ENCODE measurements at places on chromosomes 2 and 18.
A peak's percentile ranks its signal among the peaks of the same experiment; 100 is the strongest.

- no peak for DNase-seq
Observed at GRCh38 chr2:175807031-175807873, 194.8 kb downstream of the LNPK start.

DNA sequence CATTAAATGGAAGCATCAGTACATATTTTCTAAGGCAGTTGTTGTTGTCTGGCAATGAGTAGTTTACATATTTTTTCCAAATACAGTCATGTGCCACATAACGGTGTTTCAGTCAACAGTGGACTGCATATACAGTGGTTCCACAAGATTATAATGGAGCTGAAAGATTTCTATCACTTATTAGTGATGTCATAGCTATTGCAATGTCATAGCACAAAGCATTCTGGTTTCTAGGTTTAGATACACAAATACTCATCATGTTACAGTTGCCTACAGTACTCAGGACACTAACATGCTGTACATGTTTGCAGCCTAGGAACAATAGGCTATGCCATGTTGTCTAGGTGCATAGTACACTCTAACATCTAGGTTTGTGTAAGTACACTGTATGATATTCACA lies 45.0 kb downstream of the RND3 start:
- DNase-seq: no peak

DNA sequence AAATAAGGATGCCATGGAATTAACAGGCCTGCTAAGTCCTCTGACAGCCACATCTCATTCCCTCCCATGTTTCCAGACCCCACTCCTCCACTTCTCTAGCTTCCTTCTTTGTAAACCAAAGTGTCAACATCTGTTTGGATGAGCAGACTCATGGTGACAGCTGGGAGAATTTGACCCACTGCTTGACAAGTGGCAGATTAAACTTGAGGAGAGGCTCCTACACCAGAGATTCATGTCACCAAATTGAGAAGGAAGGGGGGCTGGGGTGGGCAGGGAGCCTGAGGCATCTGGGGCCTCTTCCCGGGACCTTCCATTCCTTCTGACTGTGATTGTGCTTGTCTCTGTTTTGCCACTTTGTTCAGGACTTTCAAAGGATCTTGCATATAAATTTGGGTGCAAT lies 41.0 kb upstream of the IGFBP5 start:
- no peak for DNase-seq

DNA sequence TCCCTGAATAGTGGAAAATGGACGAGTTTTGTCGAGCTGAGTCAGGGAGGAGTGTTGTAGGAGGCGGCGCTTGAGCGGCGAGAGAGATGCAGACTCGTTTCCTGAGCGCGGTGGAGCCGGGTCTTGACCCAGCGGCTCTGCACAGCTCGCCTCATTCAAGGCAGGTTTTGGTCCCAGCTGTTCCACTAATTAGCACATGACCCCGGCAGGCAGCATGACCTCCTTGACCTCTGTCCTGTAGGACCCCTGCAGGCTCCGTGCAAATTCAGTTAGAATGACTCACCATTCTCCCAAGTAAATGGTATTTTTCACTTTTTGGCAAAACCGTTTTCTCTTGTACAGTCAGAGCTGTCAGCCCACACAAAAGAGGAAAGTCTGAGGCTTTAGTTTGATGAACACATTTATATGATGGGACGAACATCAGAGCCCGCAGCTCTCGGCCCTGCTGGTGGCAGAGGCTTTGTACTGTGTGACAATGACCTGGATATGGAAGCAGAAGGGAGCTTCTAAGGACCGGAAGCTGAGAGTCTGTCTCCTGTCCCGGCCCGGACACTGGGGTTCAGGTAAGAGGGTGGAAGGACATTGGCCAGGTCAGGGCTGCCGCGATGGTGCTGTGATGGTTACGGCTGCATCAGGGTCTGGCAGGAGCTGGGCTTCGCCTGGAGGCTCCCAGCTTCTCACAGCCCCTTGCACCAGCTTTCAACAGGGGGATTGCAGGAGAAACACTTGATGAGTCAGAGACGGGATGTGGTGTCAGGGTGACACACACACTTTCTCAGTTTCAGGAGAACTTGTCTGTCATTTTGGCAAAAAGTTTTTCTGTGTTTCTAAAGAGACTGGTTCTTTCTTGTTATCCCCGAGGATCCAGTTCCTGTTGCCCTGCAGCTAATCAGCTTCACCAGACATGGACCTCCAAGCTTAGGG lies 29.9 kb upstream of the ALKAL2 start:
- no peak for DNase-seq

DNA sequence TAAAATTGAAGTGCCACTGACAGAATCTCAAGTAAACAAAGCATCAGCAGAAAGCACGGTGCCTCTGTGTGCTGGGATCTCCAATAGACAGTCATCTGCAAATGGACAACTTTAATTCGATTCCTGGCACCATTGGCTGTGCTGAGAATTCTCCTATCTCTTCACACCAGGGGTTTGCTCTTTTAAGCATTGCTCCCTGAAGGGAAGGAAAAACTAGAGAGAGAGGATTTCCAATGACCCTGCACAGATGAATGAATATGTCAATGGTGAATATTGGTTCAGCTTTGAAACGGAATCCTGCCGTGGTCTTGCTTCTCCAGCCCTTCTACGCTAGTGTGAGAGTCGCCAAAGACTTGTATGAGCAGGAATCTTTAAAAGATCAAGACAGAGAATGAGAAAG lies 97.9 kb downstream of the FIGN start:
- no peak for DNase-seq

- no peak for DNase-seq
Observed at GRCh38 chr2:107777974-107778373, 48.7 kb upstream of the RGPD4 start.

DNA sequence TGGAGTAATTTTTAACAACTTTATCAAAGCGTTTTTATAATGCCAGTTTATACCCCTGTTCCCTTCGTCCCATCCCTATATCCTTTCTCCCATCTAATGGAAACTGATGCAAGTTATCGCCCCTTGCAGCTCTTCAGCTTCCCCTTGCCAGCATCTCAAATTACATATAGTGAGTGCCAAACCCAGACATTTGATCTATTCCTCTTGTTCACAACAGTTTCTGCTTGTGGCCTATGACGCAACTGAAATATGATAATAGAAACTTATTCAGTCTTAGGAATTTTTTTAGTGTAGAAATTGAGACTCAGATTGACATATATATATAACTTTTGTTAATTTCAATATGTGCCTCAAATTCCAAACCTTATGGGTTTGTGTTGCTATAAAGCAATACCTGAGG lies 562.2 kb upstream of the VWC2L start:
- DNase-seq: no peak

- peak; percentile 68 for DNase-seq
Observed at GRCh38 chr18:54765636-54766375, 62.5 kb upstream of the RAB27B start.

- no peak for DNase-seq
Observed at GRCh38 chr2:240203031-240203787, 62.8 kb upstream of the OTOS start.

GRCh38 chr2:128362889-128363228 lies 44.2 kb upstream of the HS6ST1 start:
- no peak for DNase-seq

GRCh38 chr2:152710713-152711112 lies 6.5 kb downstream of the PRPF40A start:
- DNase-seq: no peak

DNA sequence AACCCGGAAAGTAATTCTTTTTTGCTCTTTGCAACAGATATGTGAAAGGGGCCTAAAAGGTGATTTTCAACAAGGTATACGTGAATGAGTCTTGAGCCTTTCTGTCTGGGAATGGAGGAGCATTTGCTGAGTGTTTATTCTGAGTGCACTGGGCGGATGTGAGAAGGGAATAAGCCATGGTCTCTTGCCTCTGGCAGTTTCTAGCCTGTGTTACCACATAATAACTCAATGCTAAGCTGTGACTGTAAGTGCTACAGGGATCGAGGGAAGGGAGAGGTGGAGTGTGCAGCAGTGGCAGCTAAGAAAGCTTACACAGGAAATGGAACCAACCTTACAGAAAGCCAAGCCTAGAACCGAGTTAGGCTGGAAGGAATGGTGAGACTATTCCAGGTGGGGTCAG lies 444.3 kb downstream of the SLC4A3 start:
- DNase-seq: no peak

DNA sequence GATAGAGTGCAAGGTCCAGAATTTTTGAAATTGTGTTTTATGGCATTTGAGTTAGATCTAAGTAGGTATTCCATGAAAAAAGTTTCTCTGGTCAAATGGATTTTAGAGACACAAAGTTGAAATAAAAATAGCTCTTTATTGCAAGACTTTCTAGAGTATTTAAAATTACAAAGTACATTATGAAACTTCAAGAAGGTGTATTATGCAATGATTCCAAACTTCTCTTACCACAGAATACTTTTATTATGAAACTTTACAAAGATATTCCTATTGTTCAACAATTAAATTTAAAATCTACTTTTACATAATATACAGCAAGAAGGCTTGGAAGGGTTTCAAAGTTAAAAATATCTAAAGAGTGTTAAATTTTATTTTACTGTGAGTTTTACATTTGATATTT lies 65.9 kb downstream of the CALCRL start:
- DNase-seq: no peak

GRCh38 chr2:71711133-71711855 lies 257.9 kb downstream of the DYSF start:
- DNase-seq: no peak

DNA sequence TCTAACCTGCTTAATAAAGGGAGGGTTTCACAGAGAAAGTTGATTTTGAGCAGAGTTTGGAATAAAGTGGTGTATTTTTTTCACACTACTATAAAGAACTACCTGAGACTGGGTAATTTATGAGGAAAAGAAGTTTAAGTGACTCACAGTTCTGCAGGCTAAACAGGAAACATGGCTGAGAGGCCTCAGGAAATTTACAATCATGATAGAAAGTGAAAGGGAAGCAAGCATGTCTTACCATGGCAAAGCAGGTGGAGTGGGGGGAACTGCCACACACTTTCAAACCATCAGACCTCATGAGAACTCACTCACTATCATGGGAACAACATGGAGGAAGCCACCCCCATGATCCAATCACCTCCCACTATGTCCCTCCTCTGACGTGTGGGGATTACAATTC lies 546.7 kb downstream of the EPHA4 start:
- no peak for DNase-seq

DNA sequence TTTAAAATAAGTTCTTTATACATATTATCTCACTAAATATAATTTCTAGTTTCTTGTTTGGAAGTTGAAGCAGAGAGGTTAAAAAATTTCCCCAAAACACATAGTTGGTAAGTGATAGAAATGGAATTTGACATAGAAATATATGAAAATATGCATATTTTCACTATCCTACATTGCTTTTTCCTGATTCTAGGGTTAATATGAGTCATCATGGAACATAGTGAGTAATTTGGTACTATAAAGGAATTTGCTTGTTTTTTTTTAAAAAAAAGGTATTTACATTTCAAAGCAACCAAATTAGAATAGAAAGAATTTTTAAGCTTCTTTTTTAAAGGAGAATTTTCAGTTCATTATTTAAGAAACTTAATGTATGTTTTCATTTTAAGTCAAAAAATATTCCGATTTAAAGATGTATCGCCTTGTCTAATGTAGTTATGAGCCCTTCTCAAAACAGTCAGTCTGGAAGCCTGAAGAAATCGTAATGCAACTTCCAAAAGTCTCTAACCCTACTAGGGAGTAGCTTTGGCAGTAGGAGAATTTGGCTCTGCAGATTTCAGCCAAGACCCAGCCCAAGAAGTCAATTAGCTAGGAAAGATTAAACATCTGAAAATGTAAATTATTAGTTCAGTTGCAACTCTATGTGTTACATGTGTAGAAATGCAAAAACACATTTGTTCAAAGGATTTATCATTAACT lies 147.3 kb downstream of the RDH14 start:
- DNase-seq: no peak

DNA sequence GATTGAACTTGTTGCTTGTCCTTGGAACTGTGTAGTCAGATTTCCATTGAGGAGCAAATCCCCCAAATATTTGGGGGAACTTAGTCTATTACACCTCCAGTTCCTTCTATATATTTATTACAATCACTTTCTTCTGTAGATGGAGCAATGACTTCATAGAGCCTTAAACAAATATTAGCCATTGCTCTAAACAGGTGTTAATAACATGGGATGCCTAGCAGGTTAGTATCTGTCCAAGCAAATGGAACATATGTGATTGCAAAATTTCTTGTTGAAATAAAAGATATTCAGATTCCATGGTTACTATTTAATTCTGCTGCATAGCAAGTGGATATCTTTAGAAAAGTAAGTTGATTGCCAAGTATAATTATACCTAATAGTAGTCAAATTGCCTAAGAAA lies 207.6 kb upstream of the NABP1 start:
- no peak for DNase-seq

DNA sequence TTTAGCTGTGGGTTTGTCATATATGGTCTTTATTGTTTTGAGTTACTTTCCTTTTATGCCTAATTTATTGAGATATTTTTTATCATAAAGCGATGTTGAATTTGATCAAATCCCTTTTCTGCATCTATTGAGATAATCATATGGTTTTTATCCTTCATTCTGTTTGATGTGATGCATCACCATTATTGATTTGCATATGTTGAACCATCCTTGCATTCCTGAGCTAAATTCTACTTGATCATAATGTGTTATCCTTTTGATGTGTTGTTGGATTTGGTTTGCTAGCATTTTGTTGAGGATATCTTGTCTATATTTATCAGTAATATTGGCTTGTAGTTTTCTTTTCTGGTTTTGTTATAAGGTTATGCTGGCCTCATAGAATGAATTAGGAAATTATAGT lies 308.5 kb downstream of the ADCYAP1 start:
- no peak for DNase-seq

GRCh38 chr2:70518557-70518956 lies 35.1 kb downstream of the TGFA start:
- no peak for DNase-seq

DNA sequence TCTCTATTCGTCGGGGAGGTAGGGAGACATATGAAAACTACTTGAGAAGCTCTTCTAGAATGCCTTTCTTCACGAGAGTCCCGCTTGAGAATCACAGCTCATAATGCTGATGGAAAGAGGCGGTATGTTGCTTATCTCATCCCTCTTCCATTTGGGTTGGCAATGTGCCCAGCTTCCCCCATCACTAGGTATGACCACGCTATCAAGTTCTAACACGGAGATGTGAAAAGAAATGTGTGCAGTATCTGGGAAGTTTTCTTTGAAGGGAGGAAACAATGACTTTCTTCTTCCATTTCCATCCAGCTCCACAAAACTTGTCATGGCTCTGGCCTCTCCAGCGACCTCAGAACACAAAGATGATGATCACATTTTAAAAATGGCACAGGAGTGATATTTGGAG lies 742.4 kb downstream of the DCDC2C start:
- peak; percentile 1 for DNase-seq

GRCh38 chr18:77056344-77057005 lies 76.1 kb downstream of the MBP start:
- DNase-seq: peak; percentile 36

- DNase-seq: no peak
Observed at GRCh38 chr2:74927621-74928020, 30.8 kb upstream of the POLE4 start.

All from hematopoietic multipotent progenitor cell treated with erythropoietin and hydrocortisone succinate and interleukin-3 and kit ligand, for 8 days (in vitro differentiated cells).